Thoracic aorta (tissue), 2 donors: ENCODE measurements at places on chromosomes 2 and 18. TPM values are rescaled to one million over a fixed set of nuclear protein-coding genes. Genes with fewer than 3 reads are reported as not detected.

DNA sequence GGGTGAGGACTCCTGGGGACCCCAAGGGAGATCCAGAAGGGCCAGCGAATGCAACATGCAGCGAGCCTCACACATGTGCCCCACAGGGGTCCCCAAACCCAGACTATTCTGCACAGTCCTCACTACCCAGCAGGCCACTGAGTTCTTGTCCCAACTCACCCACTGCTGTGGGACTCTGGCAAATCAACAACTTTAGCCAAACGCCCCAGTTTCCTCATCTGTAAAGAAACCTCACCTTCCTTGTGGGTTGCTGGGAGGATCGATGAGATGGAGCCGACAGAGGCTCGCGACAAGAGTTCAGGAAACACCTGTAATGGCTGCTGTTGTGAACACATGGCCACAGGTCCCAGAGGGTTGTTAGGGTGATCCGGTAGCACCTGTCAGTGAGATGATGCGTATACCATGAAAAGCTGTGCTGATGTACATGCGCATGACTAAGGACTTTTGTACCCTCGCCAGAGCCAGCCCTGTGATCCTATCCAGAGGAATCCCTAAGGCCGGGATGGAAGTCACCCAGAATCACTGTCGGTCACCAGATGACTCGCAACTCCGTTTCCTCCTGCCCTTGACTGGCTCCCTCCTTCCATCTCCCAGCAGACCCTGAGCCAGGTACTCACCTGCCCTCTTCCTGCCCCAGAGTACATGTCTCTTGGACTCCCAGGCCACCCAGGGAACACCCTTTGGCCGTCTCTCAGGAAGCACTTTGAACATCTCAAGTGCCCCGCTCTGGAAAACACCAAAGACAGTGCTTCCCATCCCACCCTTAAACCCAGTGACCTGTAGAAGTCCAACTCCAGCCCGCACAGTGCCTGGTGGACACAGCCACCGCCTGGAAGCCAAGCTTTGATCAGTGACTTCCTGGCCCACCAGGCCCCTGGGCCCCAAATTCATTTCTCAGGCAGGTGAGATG lies 103.3 kb upstream of the ID2 start:
- no peak for DNase-seq

DNA sequence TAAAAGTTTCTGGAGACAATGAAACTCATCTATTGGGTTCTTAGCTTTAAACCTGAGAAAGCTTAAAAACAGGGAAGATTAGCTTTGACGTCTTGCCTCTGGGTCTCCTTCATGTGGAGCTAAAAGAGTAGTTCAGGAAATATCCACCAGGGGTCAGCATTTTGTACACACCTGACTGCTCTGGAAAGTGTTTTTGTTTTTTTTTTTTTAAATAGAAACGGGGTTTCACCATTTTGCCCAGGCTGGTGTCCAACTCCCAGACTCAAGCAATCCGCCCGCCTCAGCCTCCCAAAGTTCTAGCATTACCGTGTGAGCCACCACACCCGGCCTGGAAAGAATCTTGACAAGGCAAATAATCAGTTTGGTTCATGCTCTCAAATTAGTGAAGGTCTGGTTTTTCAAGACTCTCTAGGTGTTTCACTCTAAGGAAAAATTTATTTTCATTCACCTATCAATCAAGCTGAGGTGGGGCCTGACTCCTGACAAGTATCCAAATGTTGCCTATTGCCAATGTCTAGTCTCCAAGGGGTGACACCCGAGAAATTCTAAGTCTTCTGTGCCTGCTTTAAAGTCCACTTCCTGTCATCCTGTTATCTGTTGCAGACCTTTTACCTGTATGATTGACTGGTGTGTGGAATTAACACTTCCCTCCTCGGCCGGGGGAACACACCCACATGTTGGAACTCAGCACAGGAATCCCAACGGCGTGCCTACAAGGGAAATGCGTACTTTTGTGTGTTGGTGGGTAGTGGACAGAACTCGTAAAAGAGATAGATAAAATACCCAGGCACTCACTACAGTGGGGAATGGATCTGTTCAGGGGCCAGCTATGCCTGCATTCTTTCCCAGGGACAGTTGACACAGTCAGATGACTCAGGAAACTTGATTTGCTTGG lies 11.3 kb downstream of the IL1RN start:
- DNase-seq = no peak

G6PC2 gene
- not detected for total RNA-seq

SAG gene
- not detected for total RNA-seq

DNA sequence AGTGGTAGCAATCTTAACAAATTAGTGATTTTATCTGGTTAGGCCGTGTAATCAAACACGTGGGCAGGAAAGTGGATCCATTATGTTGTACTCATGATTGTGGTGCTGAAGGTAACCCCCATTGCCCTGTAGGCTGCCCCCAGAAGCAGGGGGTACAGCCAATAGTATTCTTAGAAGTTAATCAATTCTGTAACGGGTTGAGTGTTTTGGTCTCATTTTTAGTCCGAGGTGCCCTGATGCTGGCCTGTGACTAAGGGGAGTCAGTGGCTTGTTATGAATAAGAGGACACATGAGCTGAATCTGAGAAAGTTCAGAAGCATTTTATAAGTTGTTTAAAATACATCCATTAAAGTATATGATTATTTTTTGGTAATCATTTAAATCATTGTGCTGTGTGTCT lies 8.6 kb downstream of the EPAS1 start:
- DNase-seq = no peak

DNA sequence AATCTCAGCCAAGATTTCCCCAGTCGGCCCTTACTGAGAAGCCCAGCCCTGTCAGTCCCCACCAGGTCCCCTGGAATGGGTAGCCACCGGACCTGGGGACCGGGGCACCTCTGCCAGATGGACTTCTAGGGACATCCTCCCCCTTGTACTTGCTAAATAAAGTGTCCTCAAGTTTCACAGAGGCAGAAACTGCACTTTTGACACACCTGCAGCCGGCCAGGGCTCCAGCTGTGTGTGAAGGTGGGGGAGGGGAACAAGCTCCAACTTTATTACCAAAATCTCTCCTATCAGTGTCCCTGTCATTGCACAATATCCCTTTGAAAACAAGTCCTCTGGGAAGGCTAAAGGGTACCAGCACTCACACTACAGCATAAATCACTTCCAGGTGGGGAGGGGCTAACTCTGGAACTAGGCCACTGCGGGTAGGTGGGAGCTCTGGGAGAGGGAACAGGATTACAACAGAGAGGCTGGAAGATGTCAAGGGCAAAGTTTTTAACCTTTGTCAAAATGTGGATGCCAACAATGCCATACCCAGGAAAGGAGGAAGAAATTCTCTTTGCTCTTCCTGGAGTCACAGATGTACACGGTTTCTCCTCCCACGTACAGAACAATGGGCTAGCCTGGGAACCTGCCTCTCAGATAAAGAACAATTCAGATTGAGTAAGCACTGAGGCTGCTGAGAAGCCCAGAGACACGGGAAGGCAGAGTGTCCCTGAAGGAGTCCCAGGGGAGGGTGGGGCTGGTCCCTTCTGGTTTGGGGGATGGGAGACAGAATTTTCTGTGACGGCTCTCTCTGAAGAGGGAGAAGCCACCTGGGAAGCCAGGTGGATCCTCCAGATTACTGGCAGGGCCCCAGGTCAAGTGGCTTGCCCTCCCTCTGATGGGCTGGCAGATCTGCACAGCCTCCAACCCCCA lies 11.0 kb downstream of the SDC1 start:
- DNase-seq = no peak
